ENCODE measurements at places on chromosomes 16 and 17. TPM values are rescaled to one million over a fixed set of nuclear protein-coding genes. Genes with fewer than 3 reads are reported as not detected.

Gene TBC1D3B
- total RNA-seq = 3.5 TPM

Gene TNFSF13
- 0.51 TPM for total RNA-seq

Gene PCYT2
- total RNA-seq = 16.1 TPM

Gene CAVIN1
- 455 TPM for total RNA-seq

Gene APOH
- total RNA-seq = 5.4 TPM

Gene KDM6B
- total RNA-seq = 9.3 TPM

Gene TPSG1
- total RNA-seq = not detected

Gene CLEC19A
- total RNA-seq = not detected

Gene TP53TG3
- not detected for total RNA-seq

Gene TMC7
- 9.9 TPM for total RNA-seq

Gene VMO1
- total RNA-seq = 1.7 TPM
